Natural killer cell (primary cell): ENCODE measurements at places on chromosomes 5 and 9.

DNA sequence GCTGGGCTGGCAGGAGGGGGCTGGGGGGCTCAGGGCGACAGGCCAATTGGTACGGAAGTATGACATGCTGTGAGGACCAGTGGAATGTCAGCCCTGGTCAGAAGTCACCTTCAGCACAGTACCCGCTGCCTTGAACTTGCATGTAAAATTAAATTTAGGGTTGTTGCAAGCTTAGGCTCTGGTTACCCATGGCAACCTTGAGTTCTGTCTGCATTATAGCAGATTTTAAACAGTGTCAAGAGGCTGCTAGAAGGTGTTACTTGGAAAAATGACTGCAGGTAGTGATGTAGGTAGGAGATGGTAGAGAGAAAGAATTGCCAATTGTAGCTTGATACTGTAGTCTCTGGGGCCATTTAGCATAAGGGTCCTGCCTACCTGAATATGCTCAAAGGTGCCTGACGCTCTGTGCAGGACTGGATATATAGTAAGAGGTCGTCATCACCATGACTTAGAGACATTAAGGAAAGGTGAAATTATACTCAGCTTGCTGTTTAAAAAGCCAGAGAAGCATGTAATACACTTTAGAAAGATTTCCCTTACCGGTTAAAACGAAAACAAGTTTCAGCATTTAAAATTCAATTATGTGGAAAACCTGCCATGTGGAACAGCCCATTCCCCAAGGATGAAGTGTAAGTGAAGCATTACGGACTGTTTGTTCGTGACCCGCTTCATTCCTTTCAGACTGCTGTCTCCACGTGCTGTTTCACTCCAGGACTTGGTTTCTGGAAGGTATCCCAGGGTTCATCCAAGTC is 169.0 kb downstream of the PDZD2 start:
- H3K4me1 ChIP-seq: no peaks in the 10 kb centered on the region
- no peaks in the 10 kb centered on the region for H3K36me3 ChIP-seq
- H3K27me3 ChIP-seq: no peaks in the 10 kb centered on the region

DNA sequence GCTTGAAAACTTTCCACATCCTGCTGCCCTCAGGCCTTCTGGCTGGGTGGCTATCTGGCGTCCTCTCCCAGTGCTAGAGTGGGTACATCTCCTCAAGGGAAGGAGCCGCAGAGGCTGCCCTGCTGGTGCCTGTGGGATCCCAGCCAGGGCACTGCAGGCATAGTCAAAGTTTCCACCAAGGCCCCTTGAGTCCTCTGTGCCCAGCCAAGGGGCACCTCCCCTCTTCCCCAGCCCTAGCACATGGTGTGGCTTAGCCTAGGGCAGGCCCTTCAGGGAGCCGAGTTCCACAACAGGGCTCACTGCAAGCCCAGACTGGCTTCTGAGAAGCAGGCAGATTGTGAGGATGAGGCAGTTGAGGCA is 103.2 kb downstream of the RGS3 start:
- H3K27me3 ChIP-seq: no peaks in the 10 kb centered on the region
- no peak overlapping the region for H3K4me3 ChIP-seq
- peaks cover 83% of the 10 kb centered on the region for H3K4me1 ChIP-seq
- no peak for DNase-seq

- H3K4me1 ChIP-seq: no peaks in the 10 kb centered on the region
- no peaks in the 10 kb centered on the region for H3K36me3 ChIP-seq
- DNase-seq: no peak
- H3K4me3 ChIP-seq: no peak overlapping the region
Observed at GRCh38 chr5:67333171-67333570, 136.6 kb upstream of the CD180 start.

DNA sequence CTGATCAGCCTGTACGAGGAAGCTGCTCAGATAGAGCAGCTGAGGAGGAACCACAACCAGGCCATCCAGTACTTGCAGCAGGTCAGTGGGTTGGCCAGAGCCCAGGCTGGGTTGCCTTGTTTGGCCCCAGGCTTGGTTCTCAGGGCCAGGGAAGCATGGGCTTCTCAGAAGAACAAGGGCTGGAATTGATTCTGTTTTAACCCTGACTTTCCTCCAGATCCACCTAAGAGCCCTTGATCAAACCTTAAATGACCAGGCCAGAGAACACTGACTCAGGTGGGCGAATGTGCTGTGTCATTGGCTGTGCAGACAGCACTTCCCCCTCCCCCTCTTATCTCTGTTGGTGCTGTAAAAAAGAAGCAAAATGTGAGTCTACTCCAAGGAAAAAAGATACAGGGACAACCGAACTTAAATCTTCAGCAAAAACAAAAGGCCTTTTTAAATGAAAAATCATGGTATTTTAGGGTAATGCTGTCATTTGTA is 28.1 kb downstream of the TTC23L start:
- no peak for DNase-seq
- H3K4me3 ChIP-seq: no peak overlapping the region
- no peak overlapping the region for H3K27ac ChIP-seq

GRCh38 chr9:81613002-81613812 is 76.1 kb downstream of the TLE1 start:
- no peaks in the 10 kb centered on the region for H3K27me3 ChIP-seq
- no peak overlapping the region for H3K27ac ChIP-seq
- H3K4me3 ChIP-seq: no peak overlapping the region
- DNase-seq: no peak

DNA sequence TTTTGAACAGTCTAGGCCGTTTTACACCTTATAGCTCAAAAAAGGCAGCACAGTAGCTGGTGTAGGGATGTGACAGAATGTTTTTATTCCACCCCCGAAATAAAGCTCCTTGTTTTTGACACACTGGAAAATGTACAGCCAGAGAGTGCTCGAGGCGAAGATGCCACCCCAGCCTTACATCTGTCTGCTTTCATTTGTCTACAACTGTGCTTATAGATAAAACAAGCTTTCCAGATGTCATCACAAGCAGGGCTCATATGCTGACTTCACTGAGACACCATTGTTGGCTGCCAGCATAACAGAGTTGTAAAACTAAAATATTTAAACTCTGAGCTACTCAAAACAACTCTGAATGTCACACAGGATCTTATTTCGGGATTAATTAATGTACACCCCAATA is 386.3 kb downstream of the BNC2 start:
- H3K36me3 ChIP-seq: no peaks in the 10 kb centered on the region
- H3K4me1 ChIP-seq: no peaks in the 10 kb centered on the region
- H3K4me3 ChIP-seq: no peak overlapping the region
- DNase-seq: no peak
- H3K27me3 ChIP-seq: no peaks in the 10 kb centered on the region

- DNase-seq: no peak
- H3K4me3 ChIP-seq: no peak overlapping the region
- no peak overlapping the region for H3K27ac ChIP-seq
Observed at GRCh38 chr5:31707329-31707728, 68.4 kb downstream of the PDZD2 start.

DNA sequence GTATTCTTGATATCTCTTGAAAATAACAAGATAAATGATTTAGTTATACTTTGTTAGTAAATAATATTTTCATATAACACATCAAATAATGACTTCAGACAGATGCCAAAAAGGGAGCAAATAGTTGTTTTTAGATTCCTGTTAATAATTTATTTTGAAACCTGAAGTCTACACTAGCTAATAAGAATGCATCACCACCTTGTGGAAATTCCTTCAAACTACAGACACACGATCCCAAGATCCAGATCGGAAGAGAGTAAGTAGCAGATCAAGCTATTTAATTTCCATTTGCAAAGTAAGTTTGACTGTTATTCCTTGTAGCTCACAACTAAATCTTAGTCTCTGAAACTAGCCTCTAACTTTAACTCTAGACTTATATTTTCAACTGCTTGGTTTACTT is 35.5 kb upstream of the ISL1 start:
- no peak for DNase-seq
- no peak overlapping the region for H3K4me3 ChIP-seq
- H3K36me3 ChIP-seq: no peaks in the 10 kb centered on the region
- H3K27ac ChIP-seq: no peak overlapping the region

DNA sequence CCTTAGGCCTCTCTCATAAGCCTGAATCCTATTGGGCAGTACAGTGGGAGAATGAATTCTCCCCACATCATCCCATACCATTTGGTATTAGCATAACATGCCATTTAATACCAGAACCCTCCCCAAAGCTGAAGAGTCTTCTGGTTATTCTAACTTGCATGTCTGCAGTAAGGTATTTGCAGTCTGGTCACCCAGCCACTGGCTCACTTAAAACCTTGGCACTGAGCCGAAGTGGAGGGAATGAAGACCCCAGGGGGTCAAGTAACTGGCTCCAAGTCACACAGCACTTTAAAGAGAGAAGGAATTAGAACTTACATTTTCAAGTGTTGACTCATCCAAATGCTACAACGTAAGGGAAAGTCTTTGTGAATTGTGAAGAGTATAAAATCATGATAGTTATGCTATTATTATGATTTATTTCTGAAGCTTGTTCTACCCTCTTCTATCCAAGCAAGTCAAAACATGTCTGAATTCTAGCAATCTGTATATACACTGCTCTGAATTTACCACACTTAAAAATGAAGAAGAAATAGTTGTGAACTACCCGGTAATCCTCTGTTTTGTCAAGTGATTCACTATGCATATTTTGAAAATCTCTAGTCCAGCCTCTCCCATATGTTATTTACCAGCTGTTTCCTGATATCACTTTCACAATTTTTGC is 28.5 kb downstream of the GLRA1 start:
- no peaks in the 10 kb centered on the region for H3K36me3 ChIP-seq
- H3K27ac ChIP-seq: no peak overlapping the region
- no peak overlapping the region for H3K4me3 ChIP-seq
- no peaks in the 10 kb centered on the region for H3K4me1 ChIP-seq
- no peaks in the 10 kb centered on the region for H3K27me3 ChIP-seq

GRCh38 chr5:151456321-151456940 is 9.0 kb downstream of the SLC36A1 start:
- no peaks in the 10 kb centered on the region for H3K27me3 ChIP-seq
- H3K4me3 ChIP-seq: no peak overlapping the region
- no peaks in the 10 kb centered on the region for H3K4me1 ChIP-seq

- H3K36me3 ChIP-seq: no peaks in the 10 kb centered on the region
- no peaks in the 10 kb centered on the region for H3K27me3 ChIP-seq
- H3K27ac ChIP-seq: no peak overlapping the region
Observed at GRCh38 chr5:136999787-137000186, 499.3 kb downstream of the SPOCK1 start.

- no peaks in the 10 kb centered on the region for H3K27me3 ChIP-seq
- no peak overlapping the region for H3K27ac ChIP-seq
- peaks cover 25% of the 10 kb centered on the region for H3K36me3 ChIP-seq
- H3K4me3 ChIP-seq: no peak overlapping the region
Observed at GRCh38 chr9:129981180-129981907, 61.6 kb downstream of the FNBP1 start.

GRCh38 chr9:107131108-107131799 is 151.8 kb upstream of the RAD23B start:
- no peak overlapping the region for H3K4me3 ChIP-seq
- no peaks in the 10 kb centered on the region for H3K4me1 ChIP-seq
- no peaks in the 10 kb centered on the region for H3K27me3 ChIP-seq
- DNase-seq: no peak

DNA sequence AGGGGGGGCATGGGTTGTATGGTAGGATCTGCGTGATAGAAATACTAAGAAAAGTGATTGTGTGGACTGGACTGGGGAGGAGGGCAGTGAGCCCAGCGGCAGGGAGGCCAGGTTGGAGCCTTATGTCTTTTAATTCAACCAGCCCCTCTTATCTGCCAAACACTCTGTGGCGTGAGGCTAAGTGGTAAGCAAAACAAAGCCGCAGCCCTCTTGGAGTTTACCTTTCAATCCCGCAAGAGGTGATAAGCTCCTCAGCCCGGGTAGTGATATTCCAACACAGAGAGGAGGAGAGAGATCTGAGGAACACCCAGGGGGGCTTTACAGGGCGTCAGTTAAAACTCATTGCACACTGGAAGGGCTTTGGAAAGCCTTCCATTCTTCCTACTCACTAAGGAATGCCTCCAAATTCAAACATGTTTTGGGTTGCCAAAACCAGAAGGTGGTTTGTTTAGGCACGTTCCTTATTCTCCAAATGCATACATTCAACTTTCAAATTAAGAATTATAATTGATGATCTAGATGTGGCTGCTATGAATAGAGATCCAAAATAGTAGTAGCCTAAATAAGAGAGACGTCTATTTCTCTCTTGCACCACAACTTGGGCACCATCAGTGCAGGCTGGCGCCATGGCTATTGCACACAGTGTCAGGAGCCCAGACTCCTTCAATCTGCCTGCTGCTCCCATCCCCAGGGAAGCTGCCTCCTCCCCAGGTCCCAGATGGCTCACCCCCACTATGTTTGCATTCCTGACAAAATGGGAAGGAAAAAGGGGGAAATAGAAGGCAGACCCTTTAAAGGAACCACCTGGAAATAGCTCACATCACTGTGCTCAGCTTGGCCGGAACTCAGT is 75.1 kb upstream of the FSTL4 start:
- peaks cover 8% of the 10 kb centered on the region for H3K27me3 ChIP-seq
- H3K4me3 ChIP-seq: no peak overlapping the region
- H3K4me1 ChIP-seq: no peaks in the 10 kb centered on the region
- no peak for DNase-seq
- no peaks in the 10 kb centered on the region for H3K36me3 ChIP-seq
- H3K27ac ChIP-seq: no peak overlapping the region

GRCh38 chr9:117564839-117565238 is 139.4 kb upstream of the TLR4 start:
- H3K27ac ChIP-seq: no peak overlapping the region
- no peaks in the 10 kb centered on the region for H3K36me3 ChIP-seq
- H3K27me3 ChIP-seq: no peaks in the 10 kb centered on the region
- no peak for DNase-seq

- H3K27ac ChIP-seq: no peak overlapping the region
- no peak for DNase-seq
- peaks cover 2% of the 10 kb centered on the region for H3K27me3 ChIP-seq
- H3K4me3 ChIP-seq: no peak overlapping the region
- no peaks in the 10 kb centered on the region for H3K4me1 ChIP-seq
Observed at GRCh38 chr9:130331573-130331972, 66.0 kb downstream of the HMCN2 start.

GRCh38 chr5:139912804-139913203 is 117.2 kb downstream of the PSD2 start:
- peaks cover 3% of the 10 kb centered on the region for H3K27me3 ChIP-seq
- H3K36me3 ChIP-seq: no peaks in the 10 kb centered on the region
- DNase-seq: no peak
- no peak overlapping the region for H3K27ac ChIP-seq

DNA sequence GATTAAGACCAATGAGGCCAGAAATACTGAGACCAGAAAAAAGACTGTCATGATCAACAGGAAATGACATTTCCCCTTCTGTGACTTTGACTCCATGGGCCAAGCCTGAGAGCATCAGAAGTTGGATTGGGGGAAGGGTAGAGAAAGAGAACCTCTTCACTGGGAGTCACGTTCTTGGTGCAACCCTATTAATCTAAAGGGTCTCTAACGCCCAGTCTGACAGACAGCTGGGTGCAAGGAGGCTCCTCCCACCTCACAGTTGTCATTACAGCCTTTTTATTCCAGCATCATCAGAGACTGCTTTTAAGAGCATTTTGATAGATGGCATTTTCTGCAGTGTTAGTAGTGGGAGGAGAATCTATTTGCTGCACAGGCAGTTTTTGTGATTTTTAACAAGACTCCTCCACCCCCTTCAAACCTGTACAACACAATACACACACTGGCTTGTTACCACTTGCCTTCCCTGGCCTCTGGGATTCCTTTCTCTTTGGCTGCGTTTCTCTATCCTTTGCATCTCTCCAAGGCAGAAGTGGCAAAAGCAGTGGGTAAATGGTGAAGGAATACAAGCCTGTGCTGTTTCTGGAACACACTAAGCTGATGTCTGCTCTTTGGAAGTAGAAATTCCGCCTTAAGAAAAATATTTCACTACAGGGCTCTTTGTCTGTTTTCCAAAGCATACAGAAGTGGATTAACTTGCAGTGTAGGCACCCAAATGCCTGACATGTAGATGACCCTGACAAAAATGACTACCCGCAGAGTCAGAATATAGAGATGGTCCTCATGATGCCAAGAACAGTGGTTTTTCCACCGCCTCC is 310.4 kb upstream of the ZNF608 start:
- H3K27me3 ChIP-seq: no peaks in the 10 kb centered on the region
- no peak overlapping the region for H3K27ac ChIP-seq
- H3K4me1 ChIP-seq: no peaks in the 10 kb centered on the region
- no peaks in the 10 kb centered on the region for H3K36me3 ChIP-seq
